ENCODE measurements at places on chromosomes 3 and 15.
A peak's percentile ranks its signal among the peaks of the same experiment; 100 is the strongest.

GRCh38 chr3:184344579-184345316 lies 7.3 kb downstream of the FAM131A start:
- no peak for DNase-seq

- DNase-seq = no peak
Measured at GRCh38 chr15:92899601-92899947, 550 bp upstream of the CHD2 start.

DNA sequence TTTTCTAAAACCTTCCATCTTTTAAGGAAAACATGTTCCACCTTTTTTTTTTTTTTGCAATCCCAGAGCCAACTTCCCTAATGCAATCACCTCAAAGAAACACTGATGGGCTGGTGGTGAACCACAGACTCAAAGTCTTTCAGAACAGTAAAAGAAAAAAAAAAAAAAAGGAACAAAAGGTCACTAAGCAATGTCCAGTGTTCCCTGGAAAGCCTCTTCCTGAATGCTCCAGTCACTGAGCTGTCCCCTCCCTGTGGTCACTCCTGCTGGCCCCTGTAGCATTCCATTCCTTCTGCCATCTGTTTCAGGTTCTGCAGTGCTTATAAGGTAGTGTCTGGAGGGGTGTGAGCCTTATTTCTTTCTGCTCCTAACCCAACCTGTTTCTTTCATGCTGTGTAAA lies 53.3 kb downstream of the AAGAB start:
- no peak for DNase-seq

DNA sequence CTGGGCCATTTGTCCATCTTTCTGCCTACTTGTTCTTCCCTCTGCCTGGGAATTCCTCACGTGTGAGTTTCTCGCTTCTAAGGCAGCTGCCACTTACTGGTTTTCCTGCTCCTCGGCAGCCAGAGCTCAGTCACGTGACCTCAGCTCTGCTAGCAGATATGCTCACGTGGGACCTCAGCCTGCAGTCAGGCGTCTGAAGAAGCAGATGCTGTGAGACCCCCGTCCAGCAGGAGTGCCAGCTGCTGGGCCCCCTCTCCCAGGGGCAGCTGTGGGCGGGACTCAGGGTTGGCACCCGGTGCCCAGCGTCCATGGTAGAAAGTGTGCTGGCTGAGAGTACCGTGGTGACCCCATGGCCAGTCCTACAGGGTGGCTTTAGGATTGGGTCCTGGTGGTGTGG lies 161.3 kb upstream of the TLE3 start:
- peak; percentile 77 for DNase-seq
